ENCODE measurements at places on chromosomes 13 and 19.

- DNase-seq = no peak
Observed at GRCh38 chr13:60759499-60759898, 362.5 kb downstream of the TDRD3 start.

DNA sequence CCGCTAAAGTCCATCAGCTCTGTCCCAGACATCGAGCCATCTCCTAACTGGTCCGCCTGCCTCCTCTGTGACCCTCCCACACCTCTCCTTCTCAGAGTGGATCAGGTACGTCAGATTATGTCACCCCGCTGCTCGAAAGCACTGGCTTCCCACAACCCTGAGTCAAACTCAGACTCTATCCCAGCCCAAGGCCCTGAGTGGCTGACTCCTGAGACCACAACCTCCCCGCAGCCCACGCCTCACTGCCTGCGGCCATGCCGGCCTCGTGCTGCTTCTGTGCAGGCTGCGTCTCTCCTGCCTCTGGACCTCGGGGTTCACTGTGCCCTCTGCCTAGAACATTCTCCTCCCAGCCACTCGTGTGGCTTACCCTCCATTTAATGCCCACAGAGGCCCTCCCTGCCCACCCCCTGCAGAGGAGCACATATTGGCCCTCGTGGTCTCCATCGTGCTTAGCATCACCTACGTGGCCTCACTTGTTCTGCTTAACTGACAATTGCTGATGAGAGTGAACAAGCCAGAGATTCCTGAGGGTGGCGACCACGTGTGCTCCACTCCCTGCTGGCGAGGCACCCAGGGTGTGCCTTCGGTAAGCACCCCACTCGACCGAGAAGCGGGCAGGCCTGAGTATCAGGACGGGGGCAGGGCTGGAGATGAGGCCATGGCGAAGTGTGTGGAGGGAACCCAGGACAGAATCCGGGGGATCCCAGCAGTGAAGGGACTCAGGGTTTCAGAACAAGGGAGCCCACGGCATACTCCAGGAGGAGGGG, 13.5 kb upstream of the FKRP start:
- DNase-seq = no peak

DNA sequence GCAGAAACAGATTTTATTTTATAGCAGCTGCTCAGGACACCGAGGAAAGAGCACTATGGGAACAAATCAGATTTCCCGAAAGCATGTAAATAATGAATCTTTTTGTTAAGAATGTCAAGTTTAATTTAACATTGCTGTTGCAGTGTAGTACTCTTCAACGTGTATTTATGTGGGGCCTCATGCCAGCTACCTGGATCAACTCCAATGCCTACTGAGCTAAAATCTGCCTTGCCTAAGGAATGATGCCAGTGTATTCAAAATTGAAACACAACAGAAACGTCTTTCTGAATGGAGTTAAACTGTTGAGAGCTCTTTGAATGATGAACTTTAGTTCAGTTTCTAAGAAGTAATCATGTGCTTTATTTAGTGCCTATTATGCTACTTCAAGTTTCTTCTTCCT, 1379.8 kb upstream of the ATXN8OS start:
- DNase-seq = no peak

DNA sequence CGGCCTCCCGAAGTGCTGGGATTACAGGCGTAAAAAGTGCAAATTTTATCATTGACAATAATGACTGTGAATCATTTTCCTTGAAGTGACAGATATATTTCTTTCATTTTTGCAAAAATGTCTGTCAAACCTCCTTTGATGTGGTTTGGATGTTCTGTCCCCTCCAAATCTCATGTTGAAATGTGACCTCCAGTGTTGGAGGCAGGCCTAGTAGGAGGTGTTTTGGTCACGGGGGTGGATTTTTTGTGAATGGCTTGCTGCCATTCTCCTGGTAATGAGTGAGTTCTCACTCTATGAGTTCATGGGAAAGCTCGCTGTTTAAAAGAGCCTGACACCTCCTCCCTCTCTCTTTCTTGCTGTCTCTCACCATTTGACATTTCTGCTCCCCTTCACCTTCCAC, 5.5 kb upstream of the SLC1A6 start:
- no peak for DNase-seq

GRCh38 chr19:55071129-55071502, 4.6 kb upstream of the EPS8L1 start:
- DNase-seq = no peak

- DNase-seq = no peak
Observed at GRCh38 chr13:39985071-39985470, 329.6 kb downstream of the COG6 start.

DNA sequence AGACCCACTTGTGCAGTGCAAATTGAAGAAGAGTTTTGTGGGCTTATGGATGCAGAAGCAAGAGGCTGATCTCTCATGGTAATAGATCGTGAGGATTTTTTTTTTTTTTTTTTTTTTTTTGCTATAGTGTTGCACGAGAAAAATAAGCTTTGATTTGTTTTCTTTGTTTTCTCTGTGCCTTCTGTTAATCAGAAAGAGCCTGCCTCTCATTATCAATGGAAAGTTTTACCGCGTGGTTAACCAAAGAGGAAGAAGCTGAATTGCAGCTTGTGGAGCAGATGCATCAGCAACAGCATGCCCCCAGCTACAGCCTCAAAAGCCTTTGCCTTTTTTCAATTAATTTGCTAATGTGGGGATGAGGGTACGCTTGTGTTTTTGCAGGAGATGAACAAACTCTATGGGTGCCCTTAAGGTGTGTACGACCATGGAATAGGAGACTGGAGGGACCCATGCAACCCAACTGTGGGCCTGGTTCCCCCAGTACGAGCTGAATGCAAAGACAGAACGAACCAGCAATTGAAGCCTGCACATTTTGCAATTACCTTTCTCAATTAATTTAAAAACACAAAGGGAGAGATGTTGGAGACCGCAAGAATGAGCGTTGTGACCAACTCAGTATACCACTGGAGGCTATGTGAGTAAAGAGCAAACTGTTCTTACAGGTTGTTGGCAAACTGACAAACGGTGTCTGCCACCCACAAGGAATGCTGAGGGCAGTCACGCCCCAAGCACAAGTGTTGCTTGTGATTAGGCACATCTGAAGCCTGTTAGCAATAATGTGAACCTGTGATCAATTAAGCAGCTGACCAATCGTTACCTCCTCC, 58.6 kb upstream of the SPRY2 start:
- no peak for DNase-seq

DNA sequence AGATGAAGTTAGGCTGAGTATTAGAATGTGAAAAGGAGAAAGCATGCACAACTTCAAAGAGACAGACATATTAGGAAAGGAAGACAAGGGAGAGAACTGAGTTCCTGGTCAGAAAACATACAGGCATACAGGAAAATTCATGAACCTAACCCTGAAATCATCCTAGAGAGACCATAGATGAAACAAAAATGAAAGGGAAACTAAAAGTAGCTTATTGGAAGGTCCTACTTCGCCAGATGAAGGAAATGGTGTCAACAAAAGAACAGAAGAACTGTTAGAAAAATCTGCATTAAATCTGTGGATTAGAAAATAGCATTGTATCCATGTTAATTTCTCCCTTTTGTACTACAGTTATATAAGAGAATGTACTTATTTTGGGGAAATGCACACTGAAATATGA, 169.0 kb upstream of the UFM1 start:
- no peak for DNase-seq
